Uterus (tissue), 4 donors: ENCODE measurements at places on chromosomes 7 and 10.

DNA sequence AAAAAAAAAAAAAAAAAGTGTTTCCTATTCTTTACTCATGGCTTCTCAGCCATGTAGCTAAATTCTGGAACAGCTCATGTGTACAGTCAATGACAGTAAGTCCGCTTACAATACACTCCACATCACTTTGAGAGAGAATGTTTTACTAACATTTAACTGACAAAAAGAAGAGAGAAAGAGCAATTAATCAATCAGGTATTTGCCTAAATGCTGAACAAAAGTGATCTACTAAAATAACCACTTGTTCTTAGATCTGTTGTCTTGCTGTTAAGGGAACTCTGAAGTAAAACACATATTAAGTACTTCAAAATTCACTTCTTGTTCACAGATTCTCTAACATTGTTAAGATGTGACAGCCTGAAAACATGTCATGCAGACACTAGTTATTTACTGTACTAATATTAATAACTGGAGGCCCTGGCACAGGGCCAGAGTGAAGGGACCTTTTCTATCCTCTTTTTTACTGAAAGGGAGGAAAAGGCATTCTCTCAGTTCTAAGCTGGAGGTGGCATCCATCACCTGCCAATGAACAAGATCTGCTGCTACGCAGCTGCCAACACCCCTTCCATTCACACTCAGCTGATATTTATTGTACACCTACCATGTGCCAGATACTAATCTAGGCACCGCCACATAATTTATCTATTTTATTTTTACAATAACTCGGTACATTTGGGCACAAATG lies 72.6 kb downstream of the AHR start:
- no peak for DNase-seq

- no peak for DNase-seq
Observed at GRCh38 chr10:59561477-59562121, 148.1 kb downstream of the SLC16A9 start.

DNA sequence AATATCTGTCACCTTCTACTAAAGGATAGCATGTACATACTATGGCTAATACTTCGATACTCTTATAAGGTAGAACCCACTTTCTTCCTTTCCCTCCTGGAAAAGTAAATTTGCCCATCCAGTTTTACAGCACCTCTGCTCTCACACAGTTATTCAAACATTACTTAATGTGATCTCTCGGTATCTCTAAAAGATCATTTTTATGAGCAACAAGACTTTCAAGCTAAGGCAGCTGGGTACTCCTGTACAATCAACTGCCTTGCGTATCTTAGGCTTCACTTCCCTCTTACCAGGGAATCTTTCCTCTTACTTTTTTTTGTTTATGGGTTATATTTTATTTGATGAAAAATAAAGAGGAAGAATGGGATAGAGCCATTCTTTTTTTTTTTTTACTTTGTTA lies 26.5 kb upstream of the TLL2 start:
- no peak for DNase-seq

- DNase-seq = no peak
Observed at GRCh38 chr7:41755096-41755495, 52.2 kb upstream of the INHBA start.

DNA sequence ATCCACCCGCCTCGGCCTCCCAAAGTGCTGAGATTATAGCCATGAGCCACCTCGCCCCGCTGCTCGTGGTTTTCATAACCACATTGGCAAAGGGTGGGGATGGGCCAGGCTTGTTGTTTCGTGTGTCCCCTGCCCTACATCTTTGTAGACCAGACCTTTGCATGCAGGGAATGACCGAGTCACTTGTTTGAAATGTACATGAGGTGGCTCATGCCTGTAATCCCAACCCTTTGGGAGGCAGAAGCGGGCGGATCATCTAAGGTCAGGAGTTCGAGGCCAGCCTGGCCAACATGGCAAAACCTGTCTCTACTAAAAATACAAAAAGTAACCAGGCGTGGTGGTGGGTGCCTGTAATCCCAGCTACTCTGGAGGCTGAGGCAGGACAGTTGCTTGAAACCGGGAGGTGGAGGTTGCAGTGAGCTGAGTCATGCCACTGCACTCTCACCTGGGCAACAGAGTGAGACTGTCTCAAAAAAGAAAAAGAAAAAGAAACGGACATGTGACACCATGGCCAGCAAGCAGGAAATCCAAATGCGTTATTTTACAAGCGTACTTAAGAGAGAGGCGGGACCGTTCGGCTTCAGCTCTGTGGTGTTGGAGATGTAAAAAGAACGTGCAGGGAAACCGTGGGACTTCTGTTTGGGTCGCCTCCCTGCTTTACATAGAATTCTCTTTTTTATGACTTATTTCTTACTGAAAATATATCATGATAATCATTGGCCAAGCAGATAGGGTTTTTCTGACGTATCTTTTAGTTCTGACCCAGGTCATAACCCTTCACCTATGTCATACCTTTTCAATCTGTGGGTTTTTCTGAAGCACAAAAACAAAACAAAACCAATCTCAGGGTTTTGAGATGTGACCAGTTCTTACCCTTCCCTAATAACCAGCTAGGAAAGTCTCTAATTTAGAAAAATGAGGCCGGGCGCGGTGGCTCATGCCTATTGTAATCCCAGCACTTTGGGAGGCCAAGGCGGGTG lies 45.1 kb downstream of the WIPI2 start:
- no peak for DNase-seq

- no peak for DNase-seq
Observed at GRCh38 chr10:485776-486175, 203.7 kb downstream of the DIP2C start.

GRCh38 chr7:87759501-87759900 lies 116.7 kb downstream of the SLC25A40 start:
- no peak for DNase-seq

DNA sequence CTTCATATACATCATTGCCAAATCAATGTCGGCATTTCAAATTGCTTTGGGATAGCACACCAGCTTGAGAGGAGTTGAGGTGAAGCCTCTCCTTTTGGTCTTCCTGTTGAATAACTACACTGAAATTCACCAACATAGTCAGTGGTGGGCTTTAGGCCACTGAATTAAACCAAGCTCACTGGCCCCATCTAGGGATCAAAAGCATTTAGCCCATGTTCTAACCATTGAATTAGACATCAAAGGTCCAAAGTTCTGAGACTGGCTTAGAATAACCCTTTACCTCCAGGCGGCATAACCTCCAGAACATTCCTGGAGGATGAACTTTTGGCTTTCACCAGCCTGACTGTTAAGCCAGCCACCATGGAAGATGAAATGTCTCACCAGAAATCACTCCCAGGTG lies 54.6 kb downstream of the BPGM start:
- no peak for DNase-seq

GRCh38 chr10:123301077-123301857 lies 147.1 kb downstream of the BUB3 start:
- DNase-seq = no peak

DNA sequence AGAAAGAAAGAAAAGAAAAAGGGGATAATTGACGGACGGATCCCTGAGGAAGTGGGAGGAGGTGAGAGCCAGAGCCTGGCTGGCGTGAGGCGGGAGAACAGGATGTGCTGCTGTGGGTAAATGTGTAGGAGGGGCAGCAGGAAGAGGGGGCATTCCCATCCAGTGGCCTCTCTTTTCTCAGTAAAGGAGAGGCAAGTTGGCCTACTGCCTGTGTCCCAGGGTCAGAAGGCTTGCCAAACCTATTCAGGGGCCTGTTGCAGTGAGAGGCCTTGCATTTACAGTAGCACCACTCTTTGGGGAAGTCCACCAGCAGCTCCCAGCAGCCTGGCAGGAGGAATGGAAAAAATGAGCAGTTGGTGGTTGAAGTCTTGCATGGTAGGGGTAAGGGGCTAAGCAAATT lies 26.6 kb upstream of the ASCC1 start:
- DNase-seq = peak; percentile 72

DNA sequence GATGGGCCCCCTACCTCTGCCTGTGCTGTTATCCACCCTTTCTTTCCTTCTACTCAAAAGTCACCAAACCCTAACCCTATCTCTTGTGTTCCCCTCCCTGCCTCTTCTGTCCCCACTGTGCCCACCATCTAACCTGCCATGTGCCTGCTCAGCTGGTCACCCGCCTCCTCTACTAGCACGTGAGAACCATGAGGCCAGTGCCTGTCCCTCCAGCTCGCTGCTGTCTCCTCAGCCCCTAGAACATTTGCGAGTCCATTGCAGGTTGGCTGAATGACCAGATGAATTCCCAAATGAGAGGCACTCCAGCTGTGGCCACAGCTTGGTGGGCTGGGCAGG lies 129.0 kb downstream of the ARHGAP22 start:
- no peak for DNase-seq

- no peak for DNase-seq
Observed at GRCh38 chr10:131755200-131755599, 145.6 kb upstream of the PPP2R2D start.
